ENCODE measurements at places on chromosomes 3 and 15.

DNA sequence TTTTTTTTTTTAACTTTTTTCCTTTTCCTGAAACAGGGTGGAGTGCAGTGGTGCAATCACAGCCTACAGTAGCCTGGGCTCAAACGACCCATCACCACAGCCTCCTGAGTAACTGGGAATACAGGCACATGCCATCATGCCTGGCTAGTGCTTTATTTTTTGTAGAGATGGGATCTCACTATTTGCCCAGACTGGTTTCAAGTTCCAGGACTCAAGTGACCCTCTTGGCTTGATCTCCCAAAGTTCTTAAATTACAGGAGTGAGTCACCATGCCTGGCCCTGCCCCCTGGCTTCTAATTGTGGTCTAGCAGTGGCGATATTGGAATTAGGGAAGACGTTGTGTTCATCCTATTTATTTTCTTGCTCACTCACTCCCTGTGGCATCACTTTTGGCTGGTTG is 1138.4 kb downstream of the SI start:
- no peaks in the 10 kb centered on the region for H3K27me3 ChIP-seq
- no peaks in the 10 kb centered on the region for H3K36me3 ChIP-seq
- no peak overlapping the region for H3K27ac ChIP-seq
- no peak for DNase-seq
- no peaks in the 10 kb centered on the region for H3K4me1 ChIP-seq

- no peaks in the 10 kb centered on the region for H3K27me3 ChIP-seq
- no peak for DNase-seq
- H3K27ac ChIP-seq: no peak overlapping the region
- no peaks in the 10 kb centered on the region for H3K36me3 ChIP-seq
- no peak overlapping the region for H3K4me3 ChIP-seq
- no peaks in the 10 kb centered on the region for H3K4me1 ChIP-seq
These were observed 60.3 kb upstream of the CCNL1 start for GRCh38 chr3:157220211-157220610.

DNA sequence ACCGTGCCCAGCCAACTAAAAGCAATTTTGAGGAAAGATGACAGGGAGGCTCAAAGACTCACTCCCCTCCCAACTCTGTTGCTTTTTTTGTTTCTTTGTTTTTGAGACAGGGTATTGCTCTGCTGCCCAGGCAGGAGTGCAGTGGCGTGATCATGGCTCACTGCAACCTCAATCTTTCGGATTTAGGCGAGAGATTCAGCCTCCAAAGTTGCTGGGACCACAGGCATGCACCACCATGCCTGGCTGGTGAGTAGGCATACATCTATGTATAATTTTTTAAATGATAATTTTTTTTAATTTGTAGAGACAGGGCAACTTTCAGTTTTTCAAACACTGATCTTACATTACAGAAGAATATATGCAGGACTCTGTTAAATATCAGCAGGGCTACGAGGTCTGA is 15.8 kb upstream of the THUMPD3 start:
- H3K4me1 ChIP-seq: peaks cover 43% of the 10 kb centered on the region
- no peaks in the 10 kb centered on the region for H3K27me3 ChIP-seq
- no peak overlapping the region for H3K27ac ChIP-seq
- H3K36me3 ChIP-seq: peaks cover 4% of the 10 kb centered on the region
- H3K4me3 ChIP-seq: no peak overlapping the region

GRCh38 chr3:59563072-59563605 is 513.3 kb upstream of the CFAP20DC start:
- no peak for DNase-seq
- H3K4me1 ChIP-seq: peaks cover 3% of the 10 kb centered on the region
- H3K4me3 ChIP-seq: no peak overlapping the region
- H3K27me3 ChIP-seq: peaks cover 14% of the 10 kb centered on the region

GRCh38 chr15:55222588-55222987 is 25.8 kb upstream of the RSL24D1 start:
- no peak for DNase-seq
- H3K4me1 ChIP-seq: no peaks in the 10 kb centered on the region
- H3K27ac ChIP-seq: no peak overlapping the region

- no peaks in the 10 kb centered on the region for H3K27me3 ChIP-seq
- H3K4me1 ChIP-seq: no peaks in the 10 kb centered on the region
- H3K27ac ChIP-seq: no peak overlapping the region
These were observed 62.1 kb downstream of the SSR3 start for GRCh38 chr3:156492801-156493261.

Measured in type B pancreatic cell (in vitro differentiated cells).